NCI-H1092 treated with DMSO at 0.1 percent for 48 hours (cell line): ENCODE measurements at places on chromosomes 11 and 22.
A peak's percentile ranks its signal among the peaks of the same experiment; 100 is the strongest.

- DNase-seq: no peak
These were observed 432.5 kb downstream of the KCNA4 start for GRCh38 chr11:29584342-29584741.

GRCh38 chr11:3213659-3214419, 4.8 kb downstream of the MRGPRG start:
- DNase-seq: no peak

- DNase-seq: peak; percentile 15
These were observed 13.0 kb upstream of the OR6A2 start for GRCh38 chr11:6812390-6813005.

DNA sequence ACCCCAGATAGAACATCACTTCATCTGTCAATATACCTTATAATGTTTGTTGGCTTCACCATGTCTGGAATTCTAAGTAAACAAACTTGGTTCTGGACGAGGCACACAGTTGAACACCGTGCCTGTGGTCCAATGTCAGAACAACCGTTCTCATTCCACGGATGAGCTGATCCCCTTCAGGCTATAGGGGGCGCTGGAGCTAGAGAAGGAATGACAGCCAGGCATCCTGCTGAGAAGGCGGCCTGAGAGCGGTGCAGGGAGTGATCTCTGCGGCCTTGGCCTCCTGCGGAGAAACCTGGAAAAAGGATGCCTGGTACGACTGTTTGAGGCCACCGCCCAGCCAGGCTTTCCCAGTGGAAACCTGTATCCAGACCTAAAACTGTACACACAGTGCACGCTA, 48.7 kb downstream of the FDX1 start:
- DNase-seq: no peak

GRCh38 chr11:1837171-1838076, 1.4 kb upstream of the TNNI2 start:
- DNase-seq: no peak

DNA sequence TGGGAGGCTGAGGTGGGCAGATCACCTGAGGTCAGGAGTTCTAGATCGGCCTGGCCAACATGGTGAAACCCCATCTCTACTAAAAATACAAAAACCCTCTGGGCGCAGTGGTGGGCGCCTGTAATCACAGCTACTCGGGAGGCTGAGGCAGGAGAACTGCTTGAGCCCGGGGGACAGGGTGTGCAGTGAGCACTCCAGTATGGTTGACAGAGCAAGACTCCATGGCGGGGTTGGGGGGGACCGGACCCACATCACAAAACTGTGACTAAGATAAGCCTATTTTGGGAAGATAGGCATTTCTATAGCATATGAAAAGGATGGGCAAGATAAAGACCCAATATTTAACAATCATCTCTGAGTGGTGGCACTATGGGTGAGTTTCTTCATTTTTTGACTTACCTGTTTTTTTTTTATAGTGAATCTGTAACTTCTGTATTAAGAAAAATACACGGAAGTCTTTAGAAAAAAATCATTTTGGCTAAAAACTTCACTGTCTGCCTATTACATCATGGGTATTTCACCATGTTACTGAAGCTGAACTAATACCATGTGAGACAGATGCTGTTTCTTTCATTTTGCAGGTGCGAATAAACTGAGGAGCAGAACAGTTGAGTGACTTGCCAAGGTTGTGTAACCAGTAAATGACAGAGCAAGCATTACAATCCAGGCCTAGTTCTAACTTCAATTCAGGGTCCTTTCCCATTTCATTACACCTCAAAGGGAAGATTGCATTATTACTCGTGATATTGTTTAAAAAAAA, 2.5 kb downstream of the CELF1 start:
- no peak for DNase-seq

DNA sequence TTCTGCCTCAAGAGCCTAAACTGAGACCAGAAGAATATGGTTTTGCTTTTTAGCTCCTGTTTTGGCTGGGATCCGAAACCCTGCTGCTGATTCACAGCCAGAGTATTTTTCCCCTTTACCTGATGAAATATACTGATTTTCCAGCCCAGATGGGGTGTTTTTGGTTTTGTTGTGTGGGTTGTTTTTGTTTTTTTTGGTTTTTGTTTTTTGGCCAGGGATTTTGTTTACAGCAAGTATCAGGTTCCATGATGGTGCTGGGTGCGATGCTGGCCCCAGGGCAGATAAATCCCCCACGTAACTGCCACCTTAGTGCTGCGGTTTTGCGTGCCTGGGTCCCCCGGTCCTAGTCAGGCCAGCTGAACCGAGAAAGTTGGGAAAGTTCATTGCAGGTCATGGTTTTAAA, 103.7 kb downstream of the ZBTB16 start:
- no peak for DNase-seq

DNA sequence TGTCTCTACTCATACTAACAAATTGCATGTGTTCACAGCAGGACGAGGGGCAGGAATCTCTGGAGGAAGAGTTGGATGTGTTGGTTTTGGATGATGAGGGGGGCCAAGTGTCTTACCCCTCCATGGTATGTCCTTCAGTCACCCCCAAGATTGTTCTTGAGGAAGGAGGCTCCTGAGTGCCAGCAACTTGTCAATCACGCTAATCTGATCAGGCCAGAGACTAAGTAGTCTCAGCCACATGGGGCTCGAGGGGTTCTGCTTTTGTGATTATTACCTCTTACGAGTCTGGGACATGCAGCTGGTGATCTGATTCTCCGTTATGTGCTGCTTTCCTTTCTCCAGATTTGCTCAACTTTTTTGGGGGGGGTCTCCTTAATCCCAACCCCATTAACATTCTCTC, 54.3 kb downstream of the CTNND1 start:
- no peak for DNase-seq

DNA sequence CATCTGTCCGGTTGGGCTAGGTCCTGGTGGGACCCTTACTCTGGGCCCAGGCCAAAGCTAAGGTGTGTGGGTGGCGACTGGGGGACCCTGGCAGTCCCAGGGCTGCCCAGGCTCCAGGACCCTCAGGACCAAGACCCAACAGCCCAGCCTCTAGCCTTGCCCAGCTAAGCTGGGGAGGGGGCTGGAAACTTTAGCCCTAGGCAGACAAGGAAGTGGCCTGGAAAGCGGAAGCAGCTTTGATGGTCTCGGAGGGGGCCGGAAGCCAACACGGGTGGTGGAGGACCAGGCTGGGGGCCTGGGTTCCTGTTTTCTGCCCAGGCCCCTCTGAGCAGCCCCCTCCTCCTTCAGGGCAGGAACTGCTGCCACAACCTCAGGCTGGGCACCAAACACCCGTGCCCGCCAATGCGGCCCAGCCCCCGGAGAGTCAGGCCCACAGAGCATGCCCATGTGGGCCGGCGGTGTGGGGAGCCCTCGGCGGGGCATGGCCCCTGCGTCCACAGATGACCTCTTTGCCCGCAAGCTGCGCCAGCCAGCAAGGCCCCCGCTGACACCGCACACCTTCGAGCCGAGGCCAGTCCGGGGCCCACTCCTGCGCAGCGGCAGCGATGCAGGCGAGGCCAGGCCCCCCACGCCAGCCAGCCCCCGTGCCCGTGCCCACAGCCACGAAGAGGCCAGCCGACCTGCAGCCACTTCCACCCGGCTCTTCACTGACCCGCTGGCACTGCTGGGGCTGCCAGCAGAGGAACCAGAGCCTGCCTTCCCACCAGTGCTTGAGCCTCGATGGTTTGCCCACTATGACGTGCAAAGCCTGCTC, 2.8 kb downstream of the SIPA1 start:
- no peak for DNase-seq

- no peak for DNase-seq
These were observed 1.0 kb downstream of the CUL5 start for GRCh38 chr11:108009497-108010370.

- DNase-seq: peak; percentile 53
These were observed 73.2 kb upstream of the TCF20 start for GRCh38 chr22:42343531-42344081.

GRCh38 chr11:61193596-61193995, 9.7 kb upstream of the PGA3 start:
- peak; percentile 82 for DNase-seq

- no peak for DNase-seq
These were observed 15.3 kb upstream of the GAB2 start for GRCh38 chr11:78432956-78433355.

- DNase-seq: peak; percentile 87
These were observed 551 bp upstream of the DEUP1 start for GRCh38 chr11:93329936-93330445.

- no peak for DNase-seq
These were observed 2.2 kb downstream of the OR56B1 start for GRCh38 chr11:5738431-5738830.

DNA sequence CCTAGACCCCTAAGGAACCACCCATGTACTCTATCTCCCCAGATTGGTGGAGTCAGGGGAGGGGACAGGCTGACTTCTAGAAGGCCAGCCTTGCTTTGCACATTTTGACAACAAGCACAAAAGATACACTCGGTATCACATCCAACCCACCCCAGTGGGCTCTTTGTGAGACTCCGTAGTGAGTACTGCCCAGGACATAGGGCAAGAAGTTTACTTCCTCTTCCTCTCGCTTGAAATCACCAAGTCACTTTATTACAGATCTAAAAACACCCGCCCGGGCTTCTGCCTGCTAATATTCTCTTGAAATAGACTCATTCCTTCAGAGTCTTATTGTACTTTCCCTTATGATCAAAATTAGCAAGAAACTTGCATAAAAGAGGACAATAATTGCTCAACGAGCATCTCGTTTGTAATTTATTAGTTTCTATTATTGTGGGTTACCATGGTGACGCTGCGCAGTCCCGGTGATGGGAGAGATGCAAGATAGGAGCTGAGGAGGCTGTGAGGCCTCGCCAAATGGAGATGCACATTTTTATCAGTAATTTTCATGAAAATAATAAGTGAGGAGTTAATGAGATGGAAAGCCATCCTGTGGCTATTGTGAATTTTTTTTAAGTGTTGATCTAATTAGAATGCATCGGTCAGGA, 96.9 kb downstream of the FEZ1 start:
- no peak for DNase-seq

- DNase-seq: no peak
These were observed 129.7 kb upstream of the PARVA start for GRCh38 chr11:12247543-12248254.

- DNase-seq: no peak
These were observed 116.2 kb downstream of the KIF18A start for GRCh38 chr11:27991736-27992135.

- no peak for DNase-seq
These were observed 29.8 kb downstream of the ADAMTS15 start for GRCh38 chr11:130478204-130478701.

DNA sequence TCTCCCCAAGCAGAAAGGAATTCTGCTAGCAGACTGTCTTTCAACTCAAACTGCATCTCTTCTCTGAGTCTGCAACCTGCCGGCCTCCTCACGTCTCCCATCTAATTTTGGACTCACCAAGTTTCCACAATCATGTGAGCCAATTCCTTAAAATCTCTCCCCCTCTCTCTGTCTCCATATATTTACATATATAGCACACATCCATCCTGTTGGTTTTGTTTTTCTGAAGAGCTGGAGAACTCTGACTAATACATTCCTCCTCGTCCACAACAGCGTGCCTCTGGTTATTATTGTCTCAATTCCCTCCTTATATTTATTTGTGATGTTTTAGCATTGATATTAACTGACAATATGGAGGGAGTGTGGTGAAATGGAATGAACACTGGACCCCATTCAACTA, 29.6 kb upstream of the FJX1 start:
- DNase-seq: no peak

GRCh38 chr22:20548806-20549205, 41.4 kb downstream of the MED15 start:
- DNase-seq: no peak

DNA sequence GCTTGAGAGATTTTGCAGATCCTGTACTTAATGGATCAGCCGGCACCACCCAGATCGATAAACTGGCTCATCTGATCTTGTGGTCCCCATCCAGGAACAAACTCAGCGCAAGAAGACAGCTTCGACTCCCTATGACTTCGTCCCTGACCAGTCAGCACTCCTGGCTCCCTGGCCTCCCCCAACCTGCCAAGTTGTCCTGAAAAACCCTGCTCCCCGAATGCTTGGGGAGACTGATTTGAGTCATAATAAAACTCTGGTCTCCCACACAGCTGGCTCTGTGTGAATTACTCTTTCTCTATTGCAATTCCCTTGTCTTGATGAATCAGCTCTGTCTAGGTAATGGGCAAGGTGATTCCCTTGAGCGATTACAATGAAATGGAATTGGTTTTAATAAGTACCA, 29.5 kb downstream of the OR2AG2 start:
- DNase-seq: no peak

DNA sequence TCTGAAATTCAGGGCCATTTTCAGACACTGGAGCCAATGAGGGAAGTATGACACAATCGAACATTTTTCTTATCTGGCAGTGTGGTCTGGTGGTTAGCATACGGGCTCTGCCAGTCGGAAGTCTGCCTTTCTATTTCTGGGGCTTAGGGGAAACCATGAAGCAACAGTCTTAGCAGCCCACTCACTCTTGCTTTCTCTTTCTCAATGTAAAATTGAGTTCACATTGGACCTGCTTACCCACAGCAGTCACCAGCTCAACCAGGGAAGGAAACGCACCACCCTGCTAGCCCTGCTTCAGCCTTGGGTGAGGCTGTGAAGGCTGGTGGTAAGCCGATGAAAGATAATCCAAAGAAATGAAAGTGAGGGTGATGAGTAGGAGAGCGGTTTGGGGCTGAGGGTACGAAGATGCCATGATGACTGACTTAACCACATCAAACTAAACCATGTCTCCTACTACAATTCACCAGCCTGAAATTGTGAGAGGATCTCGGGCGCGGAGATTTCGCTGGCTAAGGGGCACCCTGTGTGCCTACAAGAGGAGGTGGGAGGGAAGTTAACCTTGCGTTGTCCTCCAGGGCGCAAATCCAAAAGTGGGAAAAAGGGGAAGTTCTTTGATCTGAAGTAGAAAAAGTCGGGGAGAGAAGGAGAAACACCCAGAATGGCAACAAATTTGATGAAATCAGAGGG, 2.0 kb upstream of the LMO2 start:
- no peak for DNase-seq

GRCh38 chr11:124817036-124817435, 16.8 kb upstream of the MSANTD2 start:
- DNase-seq: no peak

GRCh38 chr22:28911304-28911690, 27.9 kb downstream of the ZNRF3 start:
- DNase-seq: no peak

GRCh38 chr11:114308689-114309089, 12.5 kb downstream of the NNMT start:
- DNase-seq: no peak
